ENCODE measurements at places on chromosomes 4 and X.

GRCh38 chr4:141090473-141090872 is 42.8 kb downstream of the RNF150 start:
- DNase-seq, result no peak

DNA sequence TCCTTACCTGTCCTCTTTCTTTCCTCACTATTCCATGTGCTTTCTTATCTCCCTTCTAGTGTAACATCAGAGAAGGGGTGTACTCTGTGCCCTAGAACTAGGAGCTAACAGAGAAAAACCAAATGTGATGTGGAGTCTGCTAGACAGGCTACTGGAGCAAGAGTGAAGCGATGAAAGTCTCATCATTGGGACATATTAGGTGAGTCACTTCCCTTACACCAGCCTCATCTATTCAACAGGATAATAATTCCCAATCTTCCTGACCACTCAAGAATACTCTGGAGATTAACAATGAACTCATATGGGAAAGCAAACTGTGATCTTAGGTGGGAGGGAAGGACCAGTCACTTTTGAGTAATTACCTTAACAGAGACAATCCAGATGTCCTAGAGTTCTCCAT is 58.1 kb downstream of the RAB40A start:
- no peak for DNase-seq

- no peak for DNase-seq
Measured at GRCh38 chrX:105098812-105099211, 121.7 kb downstream of the TEX13A start.

DNA sequence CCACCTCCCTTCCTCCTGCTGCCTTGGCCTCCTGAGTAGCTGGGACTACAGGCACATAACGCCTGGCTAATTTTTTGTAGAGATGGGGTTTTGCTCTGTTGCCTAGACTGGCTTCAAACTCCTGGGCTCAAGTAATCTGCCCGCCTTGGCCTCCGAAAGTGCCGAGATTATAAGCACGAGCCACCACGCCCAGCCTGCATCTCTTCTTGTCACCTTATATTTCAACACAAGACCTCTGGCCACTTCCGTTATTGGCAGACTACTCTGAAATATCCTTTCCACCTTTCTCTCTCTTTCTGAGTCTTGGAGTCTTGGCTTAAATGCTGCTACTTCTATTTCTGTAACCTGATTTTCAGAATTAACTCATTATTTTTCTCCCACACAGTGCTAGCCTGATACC is 5.6 kb downstream of the KIAA0232 start:
- no peak for DNase-seq

GRCh38 chrX:135010921-135011320 is 11.4 kb downstream of the RTL8B start:
- no peak for DNase-seq

GRCh38 chr4:115759231-115759630 is 645.8 kb upstream of the NDST4 start:
- no peak for DNase-seq

- DNase-seq, result no peak
Measured at GRCh38 chr4:75071317-75071716, 138.4 kb downstream of the PARM1 start.

GRCh38 chrX:15207384-15207783 is 62.5 kb downstream of the ASB9 start:
- DNase-seq, result no peak

DNA sequence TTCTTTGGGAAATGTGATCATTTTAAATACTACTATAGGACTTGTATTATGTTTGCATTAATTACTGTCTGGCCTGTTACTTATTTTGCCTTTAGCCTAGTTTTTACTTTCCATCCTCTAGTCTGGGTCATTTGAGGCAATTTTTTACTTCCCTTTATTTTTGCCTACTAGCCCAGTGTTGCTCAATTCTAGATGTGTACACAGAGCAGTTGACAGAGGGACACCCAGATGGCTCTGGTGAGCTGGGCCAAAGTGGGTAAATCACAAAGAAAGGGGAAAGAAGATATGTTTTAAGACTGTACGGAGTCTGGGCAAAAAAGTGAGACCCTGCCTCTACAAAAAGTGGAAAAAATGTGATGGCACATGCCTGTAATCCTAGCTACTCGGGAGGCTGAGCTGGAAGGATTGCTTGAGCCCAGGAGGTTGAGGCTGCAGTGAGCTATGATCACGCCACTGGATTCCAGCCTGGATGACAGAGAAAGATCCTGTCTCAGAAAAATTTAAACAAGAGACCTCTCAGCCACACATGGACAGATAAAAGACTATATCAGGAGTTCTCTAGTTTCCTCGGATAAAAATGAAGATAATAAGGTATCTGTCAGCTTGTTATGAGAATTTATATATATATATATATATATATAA is 35.7 kb downstream of the APOO start:
- DNase-seq, result no peak

DNA sequence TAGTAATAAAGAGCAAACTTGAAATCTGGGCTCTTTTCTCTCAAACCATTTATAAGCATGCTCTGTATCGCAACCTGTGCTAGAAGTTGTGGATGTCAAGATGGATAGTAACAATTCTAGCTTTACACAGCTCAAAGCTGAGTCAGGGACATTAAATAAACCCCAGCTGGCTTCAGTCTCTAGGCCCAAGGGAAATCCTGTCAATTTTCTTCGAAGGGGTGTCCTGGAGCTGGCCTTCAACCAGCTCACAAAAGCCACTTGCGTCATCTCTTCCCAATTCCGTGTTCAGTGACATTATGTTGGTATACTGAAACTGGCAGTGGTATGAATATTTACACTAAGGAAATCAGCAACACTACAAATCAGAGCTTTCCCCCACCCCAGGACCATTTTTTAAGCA is 89.8 kb upstream of the PRKG2 start:
- no peak for DNase-seq

DNA sequence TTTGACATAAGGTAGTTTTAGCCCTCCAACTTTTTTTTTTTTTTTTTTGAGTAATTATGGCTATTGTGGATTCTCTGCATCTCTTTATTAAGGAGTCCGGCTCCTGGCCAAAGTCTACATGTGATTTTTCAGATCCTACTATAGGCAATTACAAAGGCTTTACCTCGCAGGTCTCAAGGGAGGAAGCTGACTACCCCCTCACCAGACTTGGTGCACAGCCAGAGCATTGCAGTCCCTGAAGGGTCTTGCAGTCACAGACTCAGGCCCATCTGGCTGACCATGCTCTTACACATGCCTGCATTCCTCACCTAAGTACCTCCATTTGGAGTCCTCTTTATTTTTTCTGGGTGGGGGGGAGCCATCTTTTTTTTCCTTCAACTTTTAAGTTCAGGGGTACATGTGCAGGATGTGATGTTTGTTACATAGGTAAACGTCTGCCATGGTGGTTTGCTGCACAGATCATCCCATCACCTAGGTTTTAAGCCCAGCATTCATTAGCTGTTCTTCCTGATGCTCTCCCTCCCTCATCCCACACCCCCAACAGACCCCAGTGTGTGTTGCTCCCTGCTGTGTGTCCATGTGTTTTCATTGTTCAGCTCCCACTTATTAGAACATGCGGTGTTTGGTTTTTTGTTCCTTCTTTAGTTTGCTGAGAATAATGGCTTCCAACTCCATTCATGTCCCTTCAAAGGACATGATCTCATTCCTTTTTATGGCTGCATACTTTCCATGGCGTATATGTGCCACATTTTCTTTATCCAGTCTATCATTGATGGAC is 88.4 kb upstream of the STIM2 start:
- DNase-seq, result no peak

DNA sequence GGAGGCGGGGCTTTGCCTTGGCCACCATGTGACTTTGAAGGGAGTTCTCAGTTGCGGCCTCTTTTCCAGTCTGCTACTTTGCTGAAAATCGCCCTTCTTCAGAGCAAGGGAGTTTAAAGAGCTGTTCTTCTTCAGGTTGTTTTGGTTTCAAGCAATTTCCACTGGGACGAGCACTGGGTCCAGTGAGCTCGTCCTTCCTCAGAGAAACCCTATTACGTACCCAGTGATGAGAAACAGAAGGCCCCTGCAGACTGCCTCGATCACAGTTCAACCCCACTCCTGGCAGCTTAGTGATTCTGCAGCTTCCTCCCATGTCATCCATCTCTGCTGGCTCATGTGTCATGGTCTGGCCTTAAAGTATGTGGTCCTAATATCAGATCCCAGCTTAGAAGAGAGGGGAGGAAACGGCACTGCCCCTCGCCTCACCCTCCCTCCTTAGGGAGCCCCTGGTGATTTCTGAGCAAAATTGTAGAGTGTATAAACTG is 7.8 kb upstream of the FAM149A start:
- no peak for DNase-seq

DNA sequence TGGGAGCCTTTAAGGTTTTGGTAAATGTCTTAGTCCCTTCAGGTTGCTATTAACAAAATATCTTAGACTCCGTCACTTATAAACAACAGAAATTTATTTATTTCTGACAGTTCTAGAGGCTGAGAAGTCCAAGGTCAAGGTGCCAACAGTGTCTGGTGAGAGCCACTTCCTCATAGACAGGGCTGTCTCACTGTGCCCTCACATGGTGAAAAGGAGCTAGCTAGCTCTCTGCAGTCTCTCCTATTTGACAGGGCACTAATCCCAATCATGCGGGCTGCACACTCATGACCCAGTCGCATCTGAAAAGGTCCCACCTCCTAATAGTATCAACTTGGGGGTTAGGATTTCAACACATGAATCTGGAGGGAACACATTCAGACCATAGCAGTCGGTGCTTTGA is 63.4 kb upstream of the KLF3 start:
- DNase-seq, result no peak

DNA sequence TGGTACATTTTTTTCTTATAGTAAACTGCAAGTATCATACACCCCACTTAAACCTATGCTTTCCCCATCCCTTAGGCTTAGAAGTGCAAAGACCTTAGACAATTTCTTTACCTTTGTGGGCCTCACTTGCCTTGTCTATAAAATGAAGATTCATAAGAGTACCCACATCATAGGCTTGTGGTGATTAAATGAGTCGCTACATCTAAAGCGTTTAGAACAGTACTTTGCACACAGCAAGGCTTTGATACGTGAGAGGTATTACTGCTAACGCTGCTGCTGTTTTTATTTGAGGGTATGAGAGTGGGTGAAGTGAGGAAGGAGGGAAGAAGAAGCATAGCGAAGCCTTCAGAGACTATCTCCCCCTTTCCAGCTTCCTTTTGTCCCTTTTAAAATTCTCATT is 87.8 kb upstream of the RPS6KA3 start:
- no peak for DNase-seq

DNA sequence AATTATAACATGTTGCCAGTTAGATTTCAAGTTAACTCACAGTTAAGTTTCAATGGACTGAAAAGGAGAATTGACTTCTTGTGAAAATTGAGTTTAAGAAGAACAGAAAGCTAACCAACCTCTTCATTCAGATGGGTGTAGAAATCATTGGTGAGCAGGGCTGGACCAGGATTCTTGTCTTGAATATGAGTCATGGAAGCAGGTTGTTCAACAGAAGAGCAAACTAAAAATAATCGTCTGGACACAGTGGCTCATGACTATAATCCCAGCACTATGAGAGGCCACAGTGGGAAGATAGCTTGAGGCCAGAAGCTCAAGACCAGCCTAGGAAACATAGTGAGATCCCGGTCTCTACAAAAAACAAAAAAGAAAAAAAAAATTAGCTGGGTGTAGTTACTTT is 98.2 kb downstream of the ARSJ start:
- DNase-seq, result no peak

All from NCI-H446 (cell line).